ENCODE measurements at places on chromosomes 2 and 18. TPM values are rescaled to one million over a fixed set of nuclear protein-coding genes. Genes with fewer than 3 reads are reported as not detected.

The CHRND gene
- not detected for total RNA-seq

GRCh38 chr2:3823748-3824147, 120.4 kb downstream of the DCDC2C start:
- no peak for DNase-seq

DNA sequence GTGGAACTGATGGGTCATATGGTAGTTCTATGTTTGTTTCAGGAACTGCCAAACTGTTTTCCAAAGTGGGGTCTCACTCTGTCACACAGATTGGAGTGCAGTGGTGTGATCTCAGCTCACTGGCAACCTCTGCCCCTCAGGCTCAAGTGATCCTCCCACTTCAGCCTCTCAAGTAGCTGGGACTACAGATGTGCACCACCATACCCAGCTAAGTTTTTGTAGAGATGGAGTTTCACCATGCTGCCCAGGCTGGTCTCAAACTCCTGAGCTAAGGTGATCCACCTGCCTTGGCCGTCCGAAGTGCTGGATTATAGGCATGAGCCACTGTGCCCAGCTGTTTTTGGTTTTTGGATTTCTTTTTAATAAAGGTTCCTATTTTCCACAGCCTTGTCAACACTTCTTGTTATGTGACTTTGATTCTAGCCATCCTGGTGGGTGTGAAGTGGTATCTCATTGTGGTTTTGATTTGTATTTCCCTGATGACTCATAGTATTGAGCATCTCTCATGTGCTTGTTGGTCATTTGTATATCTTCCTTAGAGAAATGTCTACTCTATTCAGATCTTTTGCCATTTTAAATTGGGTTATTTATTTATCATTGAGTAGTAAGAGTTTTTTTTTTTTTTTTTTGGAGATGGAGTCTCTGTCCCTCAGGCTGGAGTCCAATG, 22.8 kb downstream of the NPC1 start:
- no peak for DNase-seq

- DNase-seq, result no peak
Observed at GRCh38 chr2:28052691-28053090, 162.2 kb downstream of the BABAM2 start.

DNA sequence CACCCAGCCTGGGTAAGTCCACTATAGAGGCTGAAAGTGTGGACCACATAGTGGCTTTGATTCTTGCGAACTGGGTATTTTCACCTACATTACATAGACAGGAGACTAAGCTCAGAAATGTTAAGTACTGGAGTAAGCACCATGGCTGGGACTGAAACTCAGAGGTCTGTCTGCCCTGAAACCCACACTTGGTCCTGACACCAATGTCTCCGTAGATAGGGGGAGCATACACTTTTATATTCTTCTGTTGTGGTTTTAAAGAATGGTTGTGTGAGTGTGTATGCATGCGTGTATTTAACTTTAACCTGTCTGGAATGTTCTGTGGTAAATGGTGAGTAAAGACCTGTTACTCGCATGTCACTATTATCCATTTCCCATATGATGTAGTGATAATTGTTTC, 10.3 kb upstream of the NPPC start:
- DNase-seq, result no peak

DNA sequence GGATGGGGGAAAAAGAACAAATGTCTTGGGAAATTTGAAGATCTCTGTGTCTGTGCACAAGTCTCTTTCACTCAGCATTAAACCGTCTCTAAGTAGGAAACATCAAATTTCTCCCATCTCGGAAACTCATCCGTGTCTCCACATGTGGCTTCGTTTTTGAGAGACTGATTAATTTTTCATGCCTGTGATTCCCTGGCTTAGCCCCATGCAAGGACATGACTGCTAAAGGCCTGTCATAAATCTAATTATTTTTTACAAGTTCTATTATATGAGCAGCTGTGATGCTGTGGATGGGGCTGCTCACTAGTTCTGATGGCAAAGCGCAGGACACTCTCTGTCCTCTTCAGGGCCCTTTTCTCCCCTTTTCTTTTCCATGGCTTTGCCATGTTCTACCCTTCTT, 129.1 kb downstream of the RGPD3 start:
- DNase-seq, result no peak

- DNase-seq, result no peak
Observed at GRCh38 chr2:181911830-181912229, 20.3 kb downstream of the ITPRID2 start.

The GCG gene
- total RNA-seq, result 92.9 TPM

GRCh38 chr2:242040303-242040655, 170.8 kb downstream of the RTP5 start:
- DNase-seq, result no peak

DNA sequence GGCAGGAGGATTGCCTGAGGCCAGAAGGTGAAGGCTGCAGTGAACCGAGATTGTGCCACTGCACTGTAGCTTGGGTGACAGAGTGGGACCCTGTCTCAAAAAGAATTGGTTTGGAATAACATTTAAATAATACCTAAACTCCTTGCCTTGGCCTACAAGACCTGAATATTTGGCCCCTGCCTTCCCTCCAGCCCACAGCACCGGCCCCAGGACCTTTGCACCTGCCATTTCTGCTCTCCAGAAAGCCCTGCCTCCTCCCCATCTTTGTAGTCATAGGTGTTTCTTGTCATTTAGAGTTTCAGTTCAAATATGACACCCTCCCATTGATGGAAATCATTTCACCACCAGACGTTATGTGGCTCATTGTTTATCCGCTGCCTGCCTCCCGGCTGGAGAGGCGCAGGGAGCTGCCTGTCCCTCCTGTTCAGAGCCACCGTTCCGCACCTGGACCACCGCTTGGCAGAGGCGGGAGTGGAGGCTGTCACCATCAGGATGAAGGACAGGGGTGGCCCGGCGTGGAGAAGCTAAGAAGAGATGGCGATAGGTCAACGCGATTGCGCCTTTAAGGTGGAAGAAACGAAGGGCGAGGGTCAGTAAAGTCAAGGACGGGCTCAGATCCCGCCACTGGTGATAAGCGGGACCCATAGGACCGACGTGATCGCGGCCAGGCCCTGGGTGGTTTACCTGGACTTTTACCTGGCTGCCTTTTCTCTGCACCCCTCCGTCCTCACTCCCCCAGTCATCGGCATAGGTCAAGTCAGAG, 638 bp upstream of the LPIN1 start:
- DNase-seq, result no peak

The SLC5A7 gene
- total RNA-seq, result 1.8 TPM

The UGT1A3 gene
- not detected for total RNA-seq

DNA sequence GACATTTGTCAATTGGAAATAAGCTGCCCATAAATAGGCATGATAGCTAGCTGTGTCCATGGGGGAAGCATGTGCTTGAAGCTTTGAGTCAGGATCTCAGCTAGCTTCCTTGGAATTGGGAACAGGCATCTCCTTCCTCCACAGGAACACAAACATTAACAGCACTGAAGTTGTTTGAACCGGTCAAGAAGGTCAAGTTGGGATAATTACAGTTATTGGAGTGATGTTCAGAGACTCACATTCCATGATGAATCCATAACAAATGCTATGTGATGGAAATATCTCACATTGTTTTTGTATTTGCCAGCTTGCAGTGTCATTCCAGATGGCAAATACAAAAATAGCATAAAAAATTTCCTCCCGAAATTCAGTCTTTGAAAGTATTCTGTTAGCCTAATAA, 347.6 kb upstream of the SMIM21 start:
- no peak for DNase-seq

DNA sequence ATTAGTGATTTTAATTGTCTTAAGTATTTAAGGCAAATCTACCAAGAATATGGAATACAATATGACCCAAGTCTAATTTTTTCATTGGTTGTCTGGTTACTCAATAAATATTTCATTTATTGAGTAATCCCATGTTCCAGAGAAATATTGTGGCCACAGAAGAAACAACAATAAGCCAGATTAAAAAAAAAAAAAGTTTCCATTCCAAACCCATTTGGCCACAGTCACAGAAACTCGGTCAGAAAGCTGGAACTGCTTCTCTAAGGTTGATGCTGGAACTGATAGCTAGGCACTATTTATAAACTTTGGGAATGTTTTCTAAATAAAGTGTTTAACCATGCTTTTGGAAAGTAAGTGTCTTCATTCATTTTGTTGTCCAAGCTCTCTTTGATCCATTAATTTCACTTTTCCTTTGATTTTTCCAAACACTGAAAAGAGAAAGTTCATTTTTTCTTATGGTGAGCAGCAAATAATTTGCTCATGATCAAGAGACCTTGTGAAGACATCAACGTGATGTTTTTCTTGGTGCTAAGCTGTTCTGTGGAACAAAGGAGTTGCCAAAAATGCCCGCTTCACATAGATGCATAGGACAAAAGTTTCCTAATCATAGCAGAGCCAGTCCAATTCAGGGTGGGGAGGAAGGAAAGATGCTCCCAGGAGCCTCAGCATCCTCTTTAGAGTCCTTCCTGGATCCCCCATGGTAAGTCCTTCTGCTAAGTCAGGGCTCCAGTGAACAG, 72.1 kb upstream of the CCBE1 start:
- no peak for DNase-seq

- no peak for DNase-seq
Observed at GRCh38 chr2:9206991-9207640, 504 bp downstream of the ASAP2 start.

GRCh38 chr2:44004735-44005602, 9.2 kb upstream of the LRPPRC start:
- no peak for DNase-seq

DNA sequence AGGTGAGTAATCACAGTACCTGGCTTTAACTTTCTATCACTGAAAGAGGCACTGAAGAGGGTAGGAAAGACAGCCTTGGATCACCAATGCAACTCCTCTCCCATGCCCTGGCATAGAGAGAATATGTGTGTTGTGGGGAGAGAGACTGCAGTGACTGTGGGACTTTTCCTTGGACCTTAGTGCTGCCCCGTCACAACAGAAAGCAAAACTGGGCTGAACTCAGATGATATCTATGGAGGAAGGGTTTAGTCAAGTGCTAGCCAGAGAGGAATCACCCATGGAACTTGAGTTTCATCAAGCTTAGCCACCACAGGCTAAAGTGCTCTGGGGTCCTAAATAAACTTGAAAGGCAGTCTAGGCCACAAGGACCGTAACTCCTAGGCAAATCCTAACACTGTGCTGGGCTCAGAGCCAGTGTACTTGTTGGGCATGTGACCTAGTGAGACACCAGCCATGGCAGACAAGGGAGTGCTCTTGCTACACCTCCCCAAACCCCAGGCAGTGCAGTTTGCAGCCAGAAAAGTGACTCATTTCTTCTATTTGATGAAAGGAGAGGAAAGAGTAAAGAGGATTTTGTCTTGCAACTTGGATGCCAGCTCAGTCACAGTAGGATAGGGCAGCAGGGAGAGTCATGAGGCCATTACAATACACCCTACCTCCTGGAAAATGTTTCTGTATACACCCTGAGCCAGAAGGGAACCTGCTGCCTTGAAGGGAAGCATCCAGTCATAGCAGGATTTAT, 105.8 kb upstream of the SPOPL start:
- no peak for DNase-seq

The CLEC4F gene
- not detected for total RNA-seq

GRCh38 chr2:145595296-145595695, 1075.4 kb upstream of the ZEB2 start:
- DNase-seq, result no peak

DNA sequence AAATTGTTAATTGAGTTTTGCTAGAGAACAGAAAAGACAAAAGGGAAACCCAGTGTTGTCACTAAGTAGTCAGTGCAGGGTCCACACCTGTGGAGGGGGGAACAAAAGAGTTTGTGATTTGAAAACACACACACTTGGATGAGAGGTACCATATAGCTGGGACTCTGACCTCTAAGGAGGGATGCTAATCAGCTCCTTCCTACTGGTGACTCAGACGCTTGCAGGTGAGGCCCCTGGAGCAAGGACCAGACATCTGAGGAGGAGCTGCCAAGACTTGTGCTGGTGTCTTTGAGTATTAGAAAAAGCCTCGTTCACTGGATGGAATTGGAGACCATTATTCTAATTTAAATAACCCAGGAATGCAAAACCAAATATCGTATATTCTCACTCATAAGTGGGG, 146.4 kb upstream of the MAP2 start:
- DNase-seq, result no peak

GRCh38 chr2:64325477-64325851, 128.5 kb upstream of the LGALSL start:
- DNase-seq, result no peak

- no peak for DNase-seq
Observed at GRCh38 chr2:56314796-56315195, 131.0 kb downstream of the CCDC85A start.

DNA sequence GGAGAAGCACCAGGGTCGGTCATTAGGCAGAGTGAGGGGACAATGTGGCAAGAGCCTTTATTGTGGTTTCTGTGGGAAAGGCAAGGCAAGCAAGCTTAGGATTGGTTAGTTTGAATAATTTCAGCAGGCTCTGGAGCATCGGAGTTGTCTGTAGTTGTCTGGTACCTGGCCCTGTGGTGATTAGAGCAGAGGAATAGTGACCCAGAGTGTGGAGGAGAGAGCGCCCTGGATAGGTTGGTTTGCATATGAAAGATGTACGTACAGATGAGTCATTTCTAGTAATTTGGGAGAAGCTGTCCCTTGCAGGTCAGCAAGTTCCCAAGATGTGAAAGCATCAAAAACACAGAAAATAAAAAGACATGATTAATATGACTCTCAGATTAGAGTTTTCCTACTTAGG, 383.1 kb upstream of the MEX3C start:
- DNase-seq, result no peak

The LYG1 gene
- total RNA-seq, result 3.3 TPM

The POTEJ gene
- total RNA-seq, result 0.19 TPM

The MYL1 gene
- total RNA-seq, result not detected

GRCh38 chr18:649341-649740, 8.1 kb upstream of the TYMS start:
- DNase-seq, result no peak

DNA sequence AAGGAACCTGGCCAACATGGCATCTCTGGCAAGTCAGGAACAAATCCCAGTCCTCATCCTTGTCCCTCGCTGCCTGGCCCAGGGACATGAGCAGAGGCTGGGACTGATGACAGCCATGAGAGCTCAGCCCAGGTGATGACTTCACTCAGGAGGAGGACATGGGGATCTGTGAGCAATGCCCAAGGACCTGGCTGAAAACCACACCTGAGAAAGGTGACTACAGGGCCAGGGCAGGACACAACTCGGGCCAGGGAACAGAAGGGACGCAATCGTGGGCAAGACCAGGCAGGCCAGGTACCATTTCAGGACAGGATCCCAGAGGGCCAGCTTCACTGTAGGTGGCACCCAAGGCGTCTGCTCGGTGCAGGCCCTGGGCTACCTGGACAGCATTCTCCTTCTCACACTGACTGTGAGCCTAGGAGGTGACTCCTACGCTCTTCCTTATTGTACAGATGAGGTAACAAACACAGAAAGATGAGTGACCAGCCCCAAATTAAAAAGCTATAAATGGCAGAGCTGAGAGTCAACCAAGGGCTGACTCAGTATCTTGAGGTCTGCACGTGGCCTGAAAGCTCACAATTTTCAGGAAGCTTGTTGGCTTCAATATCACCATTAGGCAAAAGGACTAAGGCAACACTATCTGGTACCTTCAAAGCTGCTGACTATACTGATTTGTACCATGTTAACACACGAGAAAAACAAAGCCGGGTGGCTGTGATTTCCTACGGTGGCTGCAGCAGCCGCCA, 141.1 kb downstream of the EIPR1 start:
- DNase-seq, result no peak

All from progenitor cell of endocrine pancreas (in vitro differentiated cells).